ENCODE measurements at places on chromosomes 5 and 9.

GRCh38 chr5:150613991-150614660 is 26.3 kb upstream of the SYNPO start:
- DNase-seq = no peak

DNA sequence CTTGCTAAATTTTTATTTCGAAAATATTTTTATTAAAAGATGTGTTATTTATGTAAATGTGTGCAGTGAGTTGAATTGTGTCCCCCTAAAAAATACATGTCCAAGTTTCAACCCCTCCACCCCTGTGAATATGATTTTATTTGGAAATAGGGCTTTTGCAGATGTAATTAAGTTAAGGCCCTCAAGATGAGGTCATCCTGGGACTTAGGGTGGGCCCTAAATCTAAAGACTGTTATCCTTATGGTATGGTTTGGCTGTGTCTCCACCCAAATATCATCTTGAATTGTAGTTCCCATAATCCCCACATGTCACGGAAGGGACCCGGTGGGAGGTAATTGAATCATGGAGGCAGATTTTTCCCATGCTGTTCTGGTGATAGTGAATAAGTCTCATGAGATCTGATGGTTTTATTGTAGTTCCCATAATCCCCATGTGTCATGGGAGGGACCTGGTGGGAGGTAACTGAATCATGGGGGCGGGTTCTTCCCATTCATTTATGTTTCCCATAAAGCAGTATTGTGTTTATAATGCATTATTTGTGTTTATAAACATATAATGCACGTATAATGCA is 1.5 kb upstream of the TMED7 start:
- no peak for DNase-seq

DNA sequence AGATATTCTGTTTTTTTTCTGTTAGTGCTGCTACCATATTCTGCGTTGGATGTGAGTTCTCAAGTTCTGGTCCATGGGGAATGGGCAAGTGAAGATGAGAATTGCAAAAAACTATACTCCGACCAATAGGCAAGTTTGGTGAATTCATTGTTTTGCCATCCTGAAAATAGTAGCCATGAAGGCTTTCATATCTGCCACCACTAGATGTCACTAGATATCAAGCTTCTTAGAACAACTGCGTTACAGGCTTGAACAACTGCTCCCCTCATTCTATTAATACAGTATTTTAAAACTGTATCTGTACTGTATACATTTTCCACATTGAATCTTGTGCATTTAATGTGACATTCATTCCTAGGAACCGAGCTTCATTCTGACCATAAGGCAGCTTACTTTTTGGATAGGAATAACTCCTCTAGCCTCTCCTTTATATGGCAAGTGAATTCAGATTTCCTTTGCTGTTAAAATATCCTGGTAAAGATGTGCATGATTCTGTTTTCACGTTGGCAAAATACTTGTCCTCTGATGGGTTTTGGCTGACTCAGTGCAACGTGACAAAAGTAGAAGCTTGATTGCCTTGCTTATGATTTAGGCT is 163.6 kb downstream of the SREK1 start:
- no peak for DNase-seq

GRCh38 chr5:150291388-150292385 is 2.1 kb upstream of the CAMK2A start:
- DNase-seq = no peak

GRCh38 chr5:128303593-128303992 is 220.0 kb downstream of the SLC12A2 start:
- no peak for DNase-seq

DNA sequence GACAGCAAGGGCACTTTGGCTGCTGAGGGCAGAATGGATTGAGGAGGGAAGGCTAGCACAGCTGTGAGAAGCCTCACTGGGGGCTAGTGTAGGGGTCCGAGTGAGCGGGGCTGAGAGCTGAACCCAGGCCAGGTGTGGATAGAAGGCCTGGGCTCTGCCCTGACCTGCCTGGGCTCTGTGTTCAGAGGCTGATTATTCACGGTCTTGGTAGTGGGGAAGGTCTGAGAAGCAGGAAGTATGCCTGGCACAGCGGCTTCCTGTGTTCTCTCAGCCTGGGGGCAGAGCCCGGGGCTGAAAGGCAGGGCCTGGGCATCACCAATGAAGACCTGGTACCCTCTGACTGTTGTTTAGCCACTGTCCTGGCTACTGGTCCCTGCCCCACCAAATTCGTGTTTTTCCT is 136.4 kb upstream of the TBC1D2 start:
- no peak for DNase-seq

- no peak for DNase-seq
Measured at GRCh38 chr9:23081377-23081776, 634.8 kb downstream of the DMRTA1 start.

DNA sequence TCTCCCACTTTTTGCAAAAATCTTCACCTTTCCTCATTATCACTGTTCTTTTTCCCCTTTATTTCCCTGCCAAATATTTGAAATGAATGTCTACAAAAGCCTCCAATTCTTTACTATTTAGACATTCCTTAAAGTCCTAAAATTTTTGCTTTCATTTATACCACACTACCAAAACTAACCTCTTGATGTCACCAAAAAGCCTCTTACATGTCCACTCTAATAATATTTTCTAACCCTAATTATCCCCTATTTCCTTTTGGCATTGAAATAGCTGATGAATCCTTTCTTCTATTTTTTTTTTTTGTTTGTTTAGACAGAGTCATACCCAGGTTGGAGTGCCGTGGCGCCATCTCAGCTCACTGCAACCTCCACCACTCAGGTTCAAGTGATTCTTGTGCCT is 32.3 kb upstream of the NRG2 start:
- DNase-seq = no peak

GRCh38 chr9:82597241-82598203 is 465.4 kb downstream of the RASEF start:
- DNase-seq = no peak

DNA sequence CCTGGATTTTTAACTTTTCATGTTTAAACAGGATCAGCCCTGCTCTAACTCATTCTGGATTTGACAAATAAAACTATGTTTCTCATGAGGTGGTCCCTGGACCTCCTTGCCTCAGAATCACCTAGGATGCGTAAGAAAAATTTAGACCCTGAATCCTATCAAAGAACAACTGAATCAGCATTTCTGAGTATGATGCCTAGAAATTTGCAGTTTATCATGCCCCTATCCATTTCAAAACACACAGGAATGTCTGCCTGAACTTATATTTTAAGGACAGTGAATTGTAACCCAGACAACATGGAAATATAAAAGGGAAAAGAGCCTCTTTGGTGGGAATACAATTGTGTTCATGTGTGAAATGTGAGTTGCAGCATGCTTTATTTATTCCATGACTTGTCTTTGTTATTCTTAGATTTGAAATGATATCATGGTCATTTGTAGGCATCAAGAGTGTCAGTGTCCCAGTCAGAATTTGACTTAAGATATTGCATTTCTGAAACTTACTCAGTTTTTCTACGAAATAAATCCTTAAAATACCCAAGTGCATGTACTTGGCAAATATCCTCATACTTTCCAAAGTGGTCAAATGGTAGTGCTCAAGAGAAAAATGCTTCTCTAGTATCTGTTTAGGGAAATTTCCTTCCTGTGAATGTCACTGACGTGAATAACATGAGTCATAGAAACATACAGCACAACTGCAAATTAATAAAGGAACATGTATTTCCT is 144.3 kb downstream of the GIN1 start:
- DNase-seq = no peak

DNA sequence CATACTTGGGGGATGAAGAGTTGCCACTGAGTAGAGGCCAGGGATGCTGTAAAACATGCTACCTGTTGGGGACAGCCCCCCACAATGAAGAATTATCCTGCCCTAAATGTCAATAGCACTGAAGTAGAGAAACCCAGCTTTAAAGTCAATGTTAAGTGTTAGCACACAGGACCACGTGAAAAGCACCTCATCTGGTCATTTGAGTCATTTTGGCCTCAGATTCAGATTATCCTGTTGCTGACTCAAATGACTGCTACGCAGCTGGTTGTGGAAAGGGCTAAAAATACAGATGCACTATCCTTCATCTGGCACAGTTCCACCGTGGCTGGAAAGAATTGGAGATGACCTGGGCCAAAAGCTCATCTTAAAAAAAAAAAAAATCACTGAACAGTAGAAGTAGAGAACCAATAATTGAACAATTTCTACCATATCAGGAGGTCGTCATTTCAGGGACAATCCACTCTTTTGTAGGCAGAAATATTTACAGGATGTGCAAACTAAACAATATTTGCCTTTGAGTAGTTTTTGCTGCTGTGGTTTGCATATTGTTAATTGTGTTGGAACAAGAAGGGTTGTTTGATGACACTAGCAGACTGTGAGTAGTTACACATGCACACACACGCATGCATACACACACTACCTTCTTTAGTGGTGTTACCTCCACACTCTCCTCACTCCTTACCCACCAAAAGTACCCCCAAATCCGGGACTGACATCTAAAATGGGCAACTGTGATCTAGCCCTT is 195.3 kb upstream of the KLF9 start:
- DNase-seq = no peak

- DNase-seq = no peak
Measured at GRCh38 chr9:115226152-115226551, 108.2 kb upstream of the TNC start.

DNA sequence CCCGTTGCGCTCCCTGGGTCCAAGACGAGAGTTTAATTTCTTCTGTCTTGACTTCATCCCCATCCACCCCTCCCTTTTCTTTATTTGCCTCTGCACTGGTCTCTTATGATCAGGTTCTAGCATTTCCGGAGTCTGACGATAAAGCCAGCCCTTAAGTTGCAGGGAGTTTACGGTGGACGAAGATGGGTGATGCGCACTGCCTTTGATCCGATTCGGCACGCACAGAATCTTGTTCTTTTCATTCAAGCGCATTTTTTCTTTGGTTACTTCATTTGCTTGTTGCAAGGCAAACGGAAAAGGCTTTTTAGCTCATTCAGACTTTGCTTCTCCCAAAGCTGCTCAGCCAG is 488 bp upstream of the MCTP1 start:
- DNase-seq = no peak

DNA sequence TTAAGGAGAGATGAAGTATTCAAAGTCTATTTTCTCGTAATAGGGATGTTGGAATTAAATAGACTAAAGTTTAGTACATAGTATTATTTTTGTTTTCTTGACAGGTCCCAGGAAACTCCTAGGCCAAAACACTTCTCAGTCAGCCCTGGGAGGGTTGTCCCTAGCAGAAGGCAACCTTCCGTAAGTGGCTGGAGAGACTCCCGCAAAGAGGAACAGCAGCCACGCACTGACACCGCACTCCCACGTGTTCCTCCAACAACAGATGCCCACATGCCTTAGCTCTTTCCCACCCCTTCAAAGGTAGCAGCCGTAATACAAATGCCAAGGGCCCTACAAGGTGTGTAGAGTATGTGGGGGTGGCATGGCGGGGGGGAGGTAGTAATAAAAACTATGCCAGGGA is 28.4 kb downstream of the PCDHGC5 start:
- no peak for DNase-seq

DNA sequence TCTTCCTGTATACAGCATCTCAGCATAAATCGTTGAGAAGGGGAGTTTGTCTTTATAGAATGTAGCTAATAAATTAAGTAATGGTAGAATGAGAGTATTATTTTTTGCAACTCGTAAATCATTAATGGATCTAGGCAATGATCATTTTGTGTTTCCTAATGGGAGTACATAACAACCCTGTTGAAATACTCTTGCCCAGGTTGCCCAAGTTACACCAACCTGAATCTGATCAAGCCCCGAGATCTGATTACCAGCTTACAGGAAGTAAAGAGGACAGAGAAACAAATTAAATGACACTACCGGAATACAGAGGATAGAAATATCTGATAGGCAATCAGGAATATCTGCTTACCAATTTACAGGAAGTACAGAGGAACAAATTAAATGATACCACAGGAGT is 107.3 kb downstream of the AOPEP start:
- no peak for DNase-seq

- no peak for DNase-seq
Measured at GRCh38 chr5:62568800-62569432, 9.7 kb upstream of the LRRC70 start.

- no peak for DNase-seq
Measured at GRCh38 chr9:82586918-82587356, 476.0 kb downstream of the RASEF start.

DNA sequence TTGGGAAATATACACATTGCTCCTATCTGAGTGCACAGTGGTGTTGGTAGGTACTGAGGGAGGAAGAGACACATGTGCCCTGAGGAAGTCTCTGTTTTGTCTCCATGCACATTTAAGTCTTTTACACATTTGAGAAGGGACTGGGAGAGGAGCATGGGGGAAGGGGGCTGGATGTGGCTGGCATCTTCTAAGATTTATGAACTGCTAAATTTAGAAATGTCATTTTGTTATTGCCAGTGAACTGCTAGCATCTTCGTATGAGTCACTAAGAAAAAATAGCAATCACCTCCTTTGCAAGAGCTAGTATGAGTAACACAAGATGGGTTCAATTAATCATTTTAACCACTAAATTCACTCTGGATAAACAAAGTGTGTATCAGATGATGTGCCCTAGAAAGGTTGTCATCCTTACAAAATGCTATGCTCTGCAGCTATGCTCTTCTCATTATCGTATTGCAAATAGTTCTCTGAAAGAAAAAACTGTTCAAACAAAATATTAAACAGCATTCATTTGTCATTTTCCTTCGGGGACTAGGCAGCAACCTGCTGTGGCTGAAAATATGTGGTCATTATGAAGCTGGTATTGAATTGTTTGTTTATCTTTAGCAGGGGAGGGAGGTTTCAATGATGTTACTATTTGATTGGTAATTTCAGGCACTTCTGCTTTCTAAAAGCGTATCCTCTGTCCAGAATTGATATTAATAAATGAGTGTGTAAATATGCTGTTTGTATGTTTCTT is 236.5 kb downstream of the DMRTA1 start:
- DNase-seq = no peak

GRCh38 chr5:114999176-114999575 is 170.5 kb downstream of the TRIM36 start:
- no peak for DNase-seq

DNA sequence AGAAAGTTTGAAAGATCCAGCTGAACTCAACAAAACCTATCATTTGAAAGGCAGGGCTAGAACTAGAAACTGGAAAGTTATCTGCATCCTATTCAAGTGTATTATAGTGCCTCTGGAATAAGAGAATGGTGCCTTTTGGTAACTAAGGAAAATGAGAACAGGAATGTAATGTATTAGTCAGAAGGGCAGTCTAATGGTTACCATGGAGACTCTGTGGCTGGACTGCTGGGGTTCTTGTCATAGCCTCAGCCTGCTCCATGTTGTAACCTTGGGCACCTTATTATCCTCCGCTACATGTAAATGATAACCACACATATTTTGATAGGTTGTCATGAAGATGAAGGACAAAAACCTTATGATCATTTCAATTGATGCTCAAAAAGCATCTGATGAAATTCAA is 24.6 kb upstream of the IFNB1 start:
- no peak for DNase-seq
